ENCODE measurements at places on chromosomes 6 and 20.

- ATAC-seq = no peak
These were observed 11.0 kb upstream of the HINT3 start for GRCh38 chr6:125945378-125946141.

DNA sequence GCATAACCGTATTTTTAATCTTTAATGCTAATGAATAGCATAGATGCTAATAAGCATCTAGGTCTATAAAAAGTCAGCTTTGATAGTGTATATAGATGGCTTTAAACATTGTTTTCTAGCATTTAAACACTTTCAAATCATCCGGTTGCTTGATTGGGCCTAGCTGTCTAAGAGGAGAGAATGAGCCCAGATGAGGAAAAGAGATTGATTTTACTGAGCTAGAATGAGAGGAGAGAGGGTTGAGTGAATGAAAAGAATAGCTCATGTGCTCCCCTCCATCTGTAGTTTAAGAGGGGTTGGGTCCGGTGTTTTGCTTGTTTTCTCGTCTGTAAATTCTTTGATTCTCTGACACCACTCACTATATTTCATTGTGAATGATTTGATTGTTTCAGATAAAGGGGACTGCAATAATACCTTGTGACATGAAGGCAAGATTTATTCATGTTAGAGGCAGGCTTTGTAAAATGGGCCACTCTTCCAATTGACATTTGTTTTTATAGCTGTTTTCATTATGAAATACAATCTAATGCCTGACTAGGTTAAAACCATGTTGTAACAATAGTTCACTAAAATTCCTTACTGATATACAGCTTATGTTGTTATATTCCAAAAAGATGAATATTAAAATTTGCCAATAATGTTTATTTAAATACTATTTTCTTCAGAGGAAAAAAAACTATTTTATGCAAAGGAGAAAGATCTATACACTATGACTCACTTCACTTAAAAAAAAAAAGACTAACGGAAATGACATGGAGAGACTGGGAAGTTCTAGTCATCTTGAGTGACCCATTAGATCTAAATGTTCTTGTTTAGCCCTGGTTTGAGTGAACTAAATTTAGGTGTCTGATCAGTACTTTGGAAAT, 3.2 kb downstream of the PTPN1 start:
- ATAC-seq = no peak

- ATAC-seq = no peak
These were observed 4.2 kb upstream of the HIVEP1 start for GRCh38 chr6:12007887-12008286.

DNA sequence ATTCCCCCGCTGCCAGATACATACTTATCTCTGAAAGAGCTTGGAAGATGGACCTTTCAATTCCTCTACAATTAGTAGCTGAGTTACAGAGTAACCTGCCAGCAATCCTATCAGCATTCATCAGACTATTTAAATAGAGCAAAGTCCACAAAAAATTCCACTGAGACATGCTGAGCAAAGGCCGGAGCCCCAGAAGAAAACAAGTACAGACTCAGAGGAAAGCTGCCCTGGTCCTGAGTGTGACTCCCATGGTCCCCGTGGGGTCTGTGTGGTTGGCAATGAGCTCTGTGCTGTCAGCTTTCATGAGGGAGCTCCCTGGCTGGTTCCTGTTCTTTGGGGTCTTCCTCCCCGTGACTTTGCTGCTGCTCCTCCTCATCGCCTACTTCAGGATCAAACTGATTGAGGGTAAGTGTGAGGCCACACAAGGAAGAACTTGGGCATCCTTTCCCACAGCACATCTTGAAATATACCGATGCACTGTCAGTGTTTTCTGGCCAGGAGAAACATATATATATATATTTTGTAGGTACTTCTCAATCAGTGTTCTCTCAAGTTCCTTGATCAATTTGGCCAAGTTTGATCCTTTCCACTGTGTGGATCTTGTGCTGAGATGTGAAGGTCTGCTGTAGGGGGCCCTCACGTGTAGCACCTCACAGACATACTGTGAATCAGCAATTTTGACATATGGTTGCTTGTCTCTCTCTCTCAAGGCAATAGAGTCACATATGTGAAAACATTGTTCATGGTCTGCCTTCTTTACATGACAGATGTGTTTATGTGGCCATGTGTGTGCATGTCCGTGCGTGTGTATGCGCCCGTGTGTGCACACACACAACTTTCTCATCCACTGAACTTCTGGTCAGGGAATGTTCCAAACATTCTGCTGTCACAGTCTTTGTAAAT, at the start of gene SMLR1:
Gene SMLR1 (plus strand): TSS at position 160 of the 903 bp plus-strand sequence. CDS start 8 bp downstream, at position 168.
- ATAC-seq = no peak

GRCh38 chr6:93088621-93089501, 330.5 kb downstream of the EPHA7 start:
- ATAC-seq = no peak

GRCh38 chr6:139925894-139926641, 551.6 kb upstream of the CITED2 start:
- peak; percentile 56 for ATAC-seq

DNA sequence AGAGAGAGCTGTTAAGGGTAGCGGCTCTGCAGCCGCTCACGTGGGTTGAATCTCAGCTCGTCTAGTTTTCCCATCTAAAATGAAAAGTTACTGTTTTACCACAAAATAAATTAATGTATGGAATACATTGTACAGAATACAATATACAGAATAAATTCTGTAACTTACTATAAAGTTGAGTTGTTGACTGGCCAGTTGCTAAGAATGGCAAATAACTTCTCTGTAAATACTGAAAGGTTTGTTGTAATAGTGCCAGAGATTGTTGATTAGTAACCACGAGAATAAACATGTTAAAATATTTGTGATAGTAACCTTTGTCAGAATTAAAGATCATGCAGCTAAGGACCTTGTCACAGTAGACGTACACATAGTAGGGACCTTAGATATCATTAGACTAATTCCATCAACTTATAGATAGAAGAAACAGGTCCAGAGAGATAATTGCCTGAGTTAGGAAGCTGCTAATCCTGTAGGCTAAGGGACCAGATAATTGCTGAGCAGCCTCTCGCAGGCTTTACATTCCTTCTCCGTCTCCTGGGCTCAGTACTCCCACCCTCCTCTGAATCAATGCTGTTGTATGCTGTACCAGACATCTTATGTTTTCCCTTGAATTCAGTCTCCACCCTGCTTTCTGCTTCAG, 544 bp upstream of the NRM start:
- ATAC-seq = no peak

DNA sequence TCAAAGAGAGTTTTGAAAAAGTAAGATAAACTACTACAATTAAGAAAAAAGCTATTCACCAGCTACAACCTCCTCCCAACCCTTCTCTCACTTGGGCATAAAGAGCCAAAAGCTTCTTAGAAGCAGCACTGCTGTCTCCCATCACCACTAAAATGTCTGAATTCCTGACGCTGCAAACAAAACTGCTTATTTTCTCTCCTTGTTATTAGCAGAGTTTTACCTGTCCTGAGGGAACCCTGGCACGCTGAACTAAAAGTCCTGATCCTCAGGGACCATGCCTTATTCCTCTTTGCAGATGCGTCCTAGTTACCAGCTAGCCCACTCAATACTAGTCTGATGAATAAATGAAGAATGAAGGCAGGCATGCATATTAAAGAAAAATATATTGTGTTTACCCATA, 1.1 kb downstream of the HACE1 start:
- ATAC-seq = peak; percentile 3

DNA sequence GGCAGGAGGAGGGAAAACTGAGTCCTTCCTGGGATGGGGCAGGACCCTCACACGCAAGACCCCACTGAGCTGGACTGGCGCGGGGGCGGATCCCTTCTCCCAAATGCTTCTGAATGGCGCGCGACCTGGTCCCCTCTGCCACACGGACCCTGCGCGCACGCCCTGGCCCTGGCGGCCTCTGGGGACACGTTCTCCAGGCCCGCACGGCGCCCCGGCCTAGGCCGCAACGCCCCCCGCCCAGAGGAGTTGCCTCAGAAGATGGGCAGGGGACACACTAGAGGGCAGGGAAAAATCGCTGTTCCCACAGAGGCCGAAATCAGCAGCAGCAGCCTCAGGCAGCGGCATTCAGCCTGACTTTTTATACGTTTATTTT, 45.2 kb upstream of the OSTM1 start:
- no peak for ATAC-seq
